ENCODE measurements at places on chromosomes 12 and 14.
A peak's percentile ranks its signal among the peaks of the same experiment; 100 is the strongest.

- no peak for DNase-seq
These were observed 217.8 kb downstream of the KIF26A start for GRCh38 chr14:104356020-104356737.

GRCh38 chr12:109393437-109394345 lies 46.0 kb downstream of the MYO1H start:
- DNase-seq = peak; percentile 33

DNA sequence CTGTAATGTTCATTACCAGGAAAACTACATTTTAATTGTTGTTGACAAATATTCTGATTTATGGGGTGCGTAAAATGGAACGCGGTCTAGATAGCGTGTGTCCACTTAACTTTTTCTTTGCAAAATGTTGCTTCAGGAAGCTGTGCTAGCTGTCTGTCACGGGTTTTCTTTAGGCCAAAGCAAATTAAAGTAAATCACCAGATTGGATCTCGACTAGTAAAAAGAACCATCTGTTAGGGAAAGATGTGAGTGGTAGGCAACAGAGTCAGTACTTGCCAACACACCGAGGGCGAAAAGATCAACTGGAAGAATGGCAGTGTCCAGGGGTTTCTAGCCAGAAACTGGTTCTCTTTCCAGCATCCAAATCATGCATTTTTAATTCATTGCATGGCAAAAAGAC lies 404.9 kb upstream of the TMPO start:
- DNase-seq = no peak

- no peak for DNase-seq
These were observed 88.0 kb downstream of the EPS8 start for GRCh38 chr12:15701206-15701605.

DNA sequence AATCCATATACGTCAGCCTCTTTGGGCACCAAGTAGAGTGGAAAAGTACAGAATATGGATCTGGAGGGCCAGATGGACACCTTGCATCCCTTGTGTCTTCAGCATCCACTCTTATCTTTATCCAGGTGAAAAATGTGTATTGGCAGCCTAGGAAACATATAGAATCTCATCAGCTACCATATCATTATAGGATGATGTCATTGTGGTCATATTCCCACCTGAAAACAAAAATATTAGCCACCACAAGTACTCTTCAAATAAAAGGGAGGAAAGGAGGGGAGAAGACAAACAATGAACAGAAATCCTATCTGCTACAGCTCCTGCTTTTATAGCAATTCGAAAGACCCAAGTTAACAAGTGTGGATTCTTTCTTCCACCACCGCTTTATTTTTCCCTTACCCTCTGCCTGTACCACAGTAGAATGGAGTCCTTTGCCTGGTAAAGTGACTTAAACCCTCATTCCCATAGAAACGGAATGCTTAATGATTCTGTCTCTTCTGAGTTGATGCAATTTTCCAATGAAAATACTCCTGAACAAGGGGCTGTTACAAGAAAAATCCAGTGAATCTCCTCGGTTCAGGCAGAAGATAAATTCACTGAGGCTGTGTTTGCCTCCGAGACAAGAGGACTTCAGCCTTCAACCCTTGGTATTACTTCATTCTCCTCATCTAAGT lies 13.8 kb upstream of the IL26 start:
- peak; percentile 11 for DNase-seq

- peak; percentile 53 for DNase-seq
These were observed 508 bp downstream of the CNOT2 start for GRCh38 chr12:70243510-70244371.

Measured in NCI-H748 treated with DMSO at 0.1 percent for 48 hours (cell line).